ENCODE measurements at places on chromosomes 6 and 20.

DNA sequence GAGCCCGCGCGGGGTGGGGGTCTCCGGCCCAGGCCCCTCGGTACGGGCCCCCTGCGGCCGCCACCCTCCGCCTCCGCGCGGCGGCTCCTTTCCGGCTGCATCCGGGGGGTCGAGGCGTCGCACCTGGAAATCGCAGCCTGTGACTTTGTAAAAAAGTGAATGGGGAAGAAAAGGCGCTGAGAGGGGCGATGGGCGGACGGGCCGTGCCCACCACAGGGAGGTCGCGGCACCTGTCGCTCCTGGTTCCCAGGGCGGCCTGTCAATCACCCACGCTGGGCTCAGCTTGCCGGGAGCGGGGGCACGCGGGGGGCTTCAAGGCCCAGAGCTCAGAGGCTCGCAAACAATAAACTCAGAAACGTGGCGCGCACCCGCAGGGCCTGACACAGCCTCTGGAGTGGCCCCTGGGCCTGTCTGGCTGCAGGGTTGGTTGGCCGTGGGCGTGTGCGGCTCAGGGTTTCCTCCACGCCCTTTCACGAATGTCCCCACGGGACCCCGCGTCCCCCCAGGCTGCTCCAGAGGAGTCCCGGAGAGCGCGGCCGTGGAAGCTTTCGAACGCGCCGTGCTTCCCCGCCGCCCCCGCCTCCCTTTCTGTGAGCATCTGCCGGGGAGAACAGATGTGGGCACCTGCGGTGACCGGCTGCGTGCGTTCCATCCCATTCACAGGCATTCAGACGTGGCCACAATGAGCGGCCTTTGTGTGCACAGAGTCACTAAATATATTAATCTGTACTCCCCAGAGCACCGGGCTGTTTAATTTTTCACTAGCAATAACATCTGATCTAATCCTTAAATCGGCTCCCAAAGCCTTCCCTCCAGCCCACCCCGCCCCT is 6.1 kb upstream of the DLL1 start:
- no peak for DNase-seq

- peak; percentile 26 for DNase-seq
These were observed 213.0 kb upstream of the LAMP5 start for GRCh38 chr20:9301129-9302090.

DNA sequence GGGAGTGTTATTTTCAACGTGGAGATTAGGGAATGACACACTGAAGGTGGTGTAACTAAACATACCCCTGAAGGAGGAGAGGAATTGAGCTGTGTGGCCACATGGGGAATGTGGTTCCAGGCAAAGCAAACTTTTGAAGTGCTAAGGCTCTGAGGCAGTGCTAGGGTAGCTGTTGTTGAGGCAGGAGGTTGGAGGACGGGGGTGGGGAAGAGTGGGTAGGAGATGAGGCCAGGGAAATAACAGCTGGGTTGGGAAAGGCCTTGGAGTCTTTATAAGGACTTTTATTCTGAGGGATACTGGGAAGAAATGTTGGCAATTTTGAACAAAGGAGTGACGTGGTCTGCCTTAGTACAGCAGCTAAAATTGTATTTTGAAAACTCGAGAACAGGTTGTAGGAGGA is 13.0 kb downstream of the RPRD1B start:
- DNase-seq: no peak

DNA sequence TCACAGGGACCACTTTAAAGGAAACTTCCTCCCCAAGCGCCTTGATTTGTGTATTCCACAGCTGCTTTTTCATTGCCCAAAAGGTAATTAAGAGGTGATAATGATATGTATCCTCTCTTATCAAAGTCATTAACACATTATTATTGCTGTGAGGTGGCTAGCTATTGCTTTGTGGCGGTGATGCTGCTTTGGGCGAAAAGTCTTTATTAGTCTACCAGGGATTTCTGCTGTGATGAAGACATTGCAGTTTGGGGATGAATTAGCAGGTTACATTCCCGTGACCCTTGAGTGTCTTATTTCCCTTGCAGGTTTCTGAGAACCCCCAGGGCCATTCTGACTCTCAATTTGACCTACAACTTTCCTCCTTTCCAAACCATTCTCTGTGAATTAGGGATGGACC is 143.4 kb upstream of the SOX4 start:
- no peak for DNase-seq

GRCh38 chr6:167763056-167763944 is 63.4 kb upstream of the AFDN start:
- no peak for DNase-seq

GRCh38 chr20:17807651-17808050 is 107.9 kb downstream of the BANF2 start:
- DNase-seq: no peak

DNA sequence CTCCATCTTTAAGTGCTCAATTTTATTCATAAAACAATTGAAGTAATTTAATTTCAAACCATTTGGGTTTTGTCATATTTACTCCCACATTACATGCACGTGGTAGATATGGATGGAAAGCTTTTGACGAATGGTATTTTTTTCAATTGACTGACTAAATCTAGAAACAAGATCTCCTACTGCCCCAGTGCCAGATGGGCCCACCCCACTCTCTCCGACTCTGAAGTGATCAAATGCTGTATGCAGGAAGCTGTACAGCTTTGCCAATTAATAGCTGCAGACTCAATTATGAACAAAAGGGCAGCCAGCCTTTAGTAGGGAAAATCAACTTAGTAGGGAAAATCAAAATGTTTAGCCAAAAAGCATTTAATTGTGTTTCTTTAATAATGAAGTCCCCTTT is 46.2 kb downstream of the PACRG start:
- no peak for DNase-seq

Measured in AG08396 (cell line).